Left renal cortex interstitium (tissue), 4 donors: ENCODE measurements at places on chromosomes 12 and 14. TPM values are rescaled to one million over a fixed set of nuclear protein-coding genes. Genes with fewer than 3 reads are reported as not detected.

Gene GPX2
- polyA plus RNA-seq = 0.21 TPM

Gene CMA1
- polyA plus RNA-seq = 0.16 TPM

Gene VRK1
- 24.1 TPM for polyA plus RNA-seq

Gene IL22
- polyA plus RNA-seq = not detected

Gene POU6F1
- 9.0 TPM for polyA plus RNA-seq

Gene KLRC4
- not detected for polyA plus RNA-seq

Gene IGF1
- 4.1 TPM for polyA plus RNA-seq

Gene CACNA2D4
- polyA plus RNA-seq = 2.5 TPM

Gene ZFHX2
- 7.1 TPM for polyA plus RNA-seq

Gene RAB15
- polyA plus RNA-seq = 22.5 TPM

Gene PLEKHD1
- 3.7 TPM for polyA plus RNA-seq

Gene POTEG
- not detected for polyA plus RNA-seq

Gene SERPINA9
- polyA plus RNA-seq = not detected

Gene NPFF
- polyA plus RNA-seq = 1.3 TPM

Gene KRT73
- polyA plus RNA-seq = not detected

Gene VRTN
- not detected for polyA plus RNA-seq

Gene NPC2
- 302 TPM for polyA plus RNA-seq

Gene KLRD1
- 0.55 TPM for polyA plus RNA-seq

Gene LUM
- 34.2 TPM for polyA plus RNA-seq

Gene PPM1H
- polyA plus RNA-seq = 26.8 TPM

Gene NEK9
- 120 TPM for polyA plus RNA-seq

Gene TEX52
- polyA plus RNA-seq = 2.3 TPM

Gene POTEM
- polyA plus RNA-seq = not detected

Gene TPH2
- polyA plus RNA-seq = not detected

Gene C1S
- 56.3 TPM for polyA plus RNA-seq

Gene GPR65
- polyA plus RNA-seq = 0.43 TPM

Gene FRMD6
- polyA plus RNA-seq = 17.9 TPM

Gene AICDA
- polyA plus RNA-seq = 0.45 TPM

Gene C14orf39
- polyA plus RNA-seq = 0.30 TPM

Gene BTG1
- polyA plus RNA-seq = 104 TPM

Gene SYNE3
- 2.5 TPM for polyA plus RNA-seq

Gene FOXN4
- polyA plus RNA-seq = 1.1 TPM

Gene SPSB2
- polyA plus RNA-seq = 14.5 TPM

Gene ARHGDIB
- polyA plus RNA-seq = 44.5 TPM

Gene ESYT1
- 87.1 TPM for polyA plus RNA-seq
